ENCODE measurements at places on chromosomes 11 and 22.

DNA sequence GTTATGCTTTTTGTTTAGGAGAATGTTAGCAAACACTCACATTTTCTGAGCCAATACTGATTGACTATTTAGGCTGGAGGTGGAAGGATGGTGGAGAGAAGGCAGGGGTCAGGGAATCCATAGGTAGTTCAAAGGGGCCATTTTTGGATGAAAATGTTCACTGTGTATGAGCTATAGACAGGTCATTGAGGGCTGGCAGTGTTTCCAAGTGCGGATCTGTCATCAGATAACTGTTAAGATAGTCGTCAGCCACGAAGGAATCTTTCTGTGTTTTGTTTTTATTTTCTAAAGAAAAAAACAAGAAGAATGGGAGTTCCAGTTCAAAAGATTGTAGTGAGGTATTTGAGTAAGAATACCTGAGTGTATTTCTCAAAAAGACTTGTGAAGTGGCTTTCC lies 3.1 kb downstream of the KCNJ5 start:
- peaks cover 31% of the 10 kb centered on the region for H3K4me1 ChIP-seq
- H3K27ac ChIP-seq: no peak overlapping the region
- no peaks in the 10 kb centered on the region for H3K36me3 ChIP-seq
- no peak for DNase-seq
- no peak overlapping the region for H3K4me3 ChIP-seq

DNA sequence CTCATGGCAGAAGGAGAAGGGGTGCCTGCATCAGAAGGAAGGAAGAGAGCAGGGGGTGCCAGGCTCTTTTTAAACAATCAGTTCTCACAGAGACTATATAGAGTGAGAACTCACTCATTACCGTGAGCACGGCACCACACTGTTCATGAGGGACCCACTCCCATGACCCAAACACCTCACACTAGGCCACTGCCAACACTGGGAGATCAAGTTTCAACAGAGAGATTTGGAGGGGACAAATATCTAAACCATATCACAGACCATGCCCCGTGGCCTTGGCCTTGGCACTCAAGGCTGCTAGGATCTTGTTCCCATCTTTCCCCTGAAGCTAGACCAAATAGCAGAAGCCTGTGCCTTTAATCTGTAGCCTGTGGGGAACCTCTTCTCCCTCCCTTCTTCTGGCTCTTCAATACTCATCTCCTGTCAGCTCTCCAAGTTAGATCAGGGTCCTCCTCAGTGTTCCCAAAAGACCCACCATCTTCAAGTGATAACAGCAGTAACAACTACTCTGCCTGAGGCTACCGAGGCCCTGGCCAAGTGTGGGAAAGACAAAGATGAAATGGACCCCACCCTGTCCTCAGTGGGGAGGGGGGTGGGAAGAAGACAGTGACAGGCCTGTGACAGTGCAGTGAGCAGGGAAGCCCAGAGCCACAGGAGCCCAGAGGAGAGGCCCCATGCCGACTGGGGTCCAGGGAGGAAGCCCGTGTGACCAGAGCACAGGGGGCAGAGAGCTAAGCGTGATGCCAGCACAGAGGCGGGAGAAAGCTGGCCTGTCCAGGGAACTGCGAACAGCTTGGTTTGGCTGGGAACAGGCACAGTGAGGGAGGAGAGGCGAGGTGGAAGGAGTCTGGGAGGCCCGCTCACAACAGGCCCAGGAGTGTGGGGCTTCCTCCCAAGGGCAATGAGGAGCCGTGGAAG lies 72.6 kb downstream of the MYO7A start:
- no peaks in the 10 kb centered on the region for H3K36me3 ChIP-seq
- no peak overlapping the region for H3K4me3 ChIP-seq
- DNase-seq: no peak
- no peak overlapping the region for H3K27ac ChIP-seq

GRCh38 chr22:39414377-39414776 lies 14.8 kb downstream of the TAB1 start:
- peaks cover 43% of the 10 kb centered on the region for H3K36me3 ChIP-seq
- H3K4me1 ChIP-seq: peaks cover 8% of the 10 kb centered on the region
- no peak for DNase-seq
- H3K27ac ChIP-seq: no peak overlapping the region

DNA sequence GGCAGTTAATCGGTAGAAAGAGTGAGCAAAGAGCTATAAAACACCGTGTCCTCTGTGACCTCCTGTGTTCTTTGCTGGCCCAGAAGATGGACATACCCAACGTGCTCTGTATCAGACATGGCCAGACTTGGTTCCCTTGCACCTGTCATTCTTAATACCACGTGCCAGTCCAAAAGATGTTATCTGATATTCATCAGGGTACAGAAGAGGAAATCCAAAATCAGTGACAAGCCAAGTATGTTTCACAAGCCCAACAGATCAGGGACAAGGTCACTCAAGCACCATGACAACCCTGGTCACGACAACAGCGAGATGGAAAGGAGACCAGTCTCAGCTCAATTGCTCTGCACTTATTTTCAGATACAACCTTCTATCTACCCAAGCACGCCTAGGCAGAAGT lies 3.4 kb downstream of the LRP4 start:
- no peak overlapping the region for H3K27ac ChIP-seq
- no peaks in the 10 kb centered on the region for H3K36me3 ChIP-seq
- H3K4me1 ChIP-seq: peaks cover 31% of the 10 kb centered on the region
- H3K4me3 ChIP-seq: no peak overlapping the region
- no peak for DNase-seq

DNA sequence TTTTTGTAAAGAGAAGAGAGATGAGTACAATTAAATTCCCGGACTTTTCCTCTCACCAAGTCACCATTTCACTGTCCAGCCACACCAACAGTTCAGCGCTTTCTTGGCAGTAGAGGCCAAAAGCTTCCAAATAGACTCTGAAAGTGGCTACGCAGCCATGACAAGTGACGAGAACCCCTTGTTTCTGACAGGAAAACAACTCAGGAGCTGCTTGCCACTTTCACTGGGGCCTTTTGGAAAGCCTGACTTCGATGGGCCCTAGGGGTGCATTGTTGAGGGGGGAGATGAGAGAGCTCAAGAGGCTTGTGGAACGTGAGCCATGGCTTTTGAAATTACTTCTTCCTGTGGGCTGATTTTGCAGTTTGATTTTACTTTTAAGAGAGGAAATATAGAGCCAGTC lies 422.1 kb upstream of the FAT3 start:
- H3K4me3 ChIP-seq: no peak overlapping the region
- no peak overlapping the region for H3K27ac ChIP-seq
- H3K27me3 ChIP-seq: no peaks in the 10 kb centered on the region
- DNase-seq: no peak
